Activated CD4-positive, alpha-beta T cell treated with anti-CD3 and anti-CD28 coated beads, Interleukin-2, Interleukin-4, amounts not matched to agents 100 ng/mL and 50 ng/mL, durations not matched to agents 16 hours and 8 hours (primary cell): ENCODE measurements at places on chromosomes 3 and 15.

GRCh38 chr3:174477491-174477890, 381.6 kb upstream of the NAALADL2 start:
- no peak for DNase-seq

DNA sequence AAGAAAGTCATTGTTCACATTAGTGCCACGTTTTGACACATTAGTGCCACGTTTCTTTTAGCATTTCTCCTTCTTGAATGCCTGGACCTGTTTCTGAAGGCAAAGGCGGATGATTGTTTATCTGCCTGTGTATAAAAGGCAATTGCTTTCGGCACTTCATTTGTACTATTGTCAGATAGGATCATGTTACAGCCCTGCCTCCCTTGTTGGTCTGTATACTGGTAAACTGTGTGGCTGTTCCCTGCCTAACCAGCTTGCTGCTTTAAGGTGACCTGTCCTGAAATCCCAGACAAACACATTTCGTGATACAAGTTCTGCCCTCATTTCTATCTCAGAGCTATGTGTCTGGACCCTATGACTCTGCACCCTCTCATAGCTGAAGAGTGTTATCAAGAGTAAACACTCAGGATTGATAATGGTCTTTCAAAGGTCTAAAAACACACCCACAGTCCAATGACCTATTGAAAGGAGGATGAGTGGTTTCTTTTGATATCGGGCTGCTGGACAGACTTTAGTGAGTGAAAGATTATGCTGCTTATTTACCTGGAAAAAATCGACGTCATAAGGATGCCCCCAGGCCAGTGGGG, 276.3 kb upstream of the MCTP2 start:
- DNase-seq = no peak

- no peak for DNase-seq
Observed at GRCh38 chr3:54171509-54171908, 49.2 kb downstream of the CACNA2D3 start.

GRCh38 chr3:135549928-135550494, 415.5 kb upstream of the PPP2R3A start:
- DNase-seq = no peak

DNA sequence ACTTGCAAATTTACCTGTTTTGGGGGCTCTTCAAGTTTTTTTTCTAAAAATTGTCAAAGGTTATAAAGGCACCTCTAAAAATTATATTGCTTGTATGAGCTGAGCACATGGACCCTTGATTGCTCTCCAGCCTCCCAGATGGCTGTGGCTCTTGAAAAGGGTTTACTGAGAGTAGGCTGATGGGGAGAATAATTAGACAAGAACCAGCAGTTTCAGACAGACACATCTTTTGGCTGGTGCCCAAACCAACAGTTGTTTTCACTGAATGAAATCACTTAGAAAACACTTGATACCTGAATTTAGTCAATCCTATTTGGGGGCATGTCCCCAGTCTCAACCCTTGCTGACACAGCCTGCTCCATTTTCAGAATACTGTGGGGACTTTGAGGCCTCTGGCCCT, 217.6 kb downstream of the KBTBD8 start:
- DNase-seq = no peak

GRCh38 chr15:99210334-99210733, 39.0 kb downstream of the TTC23 start:
- DNase-seq = no peak

DNA sequence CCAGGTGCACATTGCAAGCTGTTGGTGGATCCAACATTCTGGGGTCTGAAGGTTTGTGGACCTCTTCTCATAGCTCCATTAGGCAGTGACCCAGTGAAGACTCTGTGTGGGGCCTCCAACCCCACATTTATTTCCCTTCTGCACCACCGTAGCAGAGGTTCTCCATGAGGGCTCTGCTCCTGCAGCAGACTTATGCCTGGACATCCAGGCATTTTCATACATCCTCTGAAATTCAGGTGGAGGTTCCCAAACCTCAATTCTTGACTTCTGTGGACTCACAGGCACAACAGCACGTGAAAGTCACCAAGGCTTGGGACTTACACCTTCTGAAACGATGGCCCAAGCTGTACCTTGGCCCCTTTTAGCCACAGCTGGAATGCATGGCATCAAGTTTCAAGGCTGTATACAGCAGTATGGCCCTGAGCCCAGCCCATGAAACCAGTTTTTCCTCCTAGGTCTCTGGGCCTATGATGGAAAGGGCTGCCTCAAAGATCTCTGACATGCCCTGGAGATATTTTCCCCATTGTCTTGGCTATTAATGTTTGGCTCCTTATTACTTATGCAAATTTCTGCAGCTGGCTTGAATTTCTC, 30.2 kb downstream of the CLDN1 start:
- no peak for DNase-seq

DNA sequence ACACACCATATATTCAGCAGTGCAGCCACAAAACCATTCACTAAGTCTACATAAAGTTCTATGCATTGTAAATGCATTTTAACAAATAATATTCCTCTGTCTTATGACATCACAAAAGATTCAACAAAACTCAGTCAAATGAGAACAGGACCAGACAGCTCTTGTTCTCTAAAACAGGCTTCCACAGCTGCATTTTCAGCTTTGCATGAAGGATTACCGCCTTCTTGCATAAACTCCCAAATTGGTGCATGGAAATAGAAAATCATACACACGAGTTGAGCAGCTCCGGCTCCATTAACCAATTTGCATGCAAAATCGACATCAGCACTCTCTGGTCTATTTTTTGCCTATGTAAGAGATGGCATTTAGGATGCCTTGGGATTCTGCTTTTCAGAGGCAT, 66.4 kb downstream of the RFTN1 start:
- DNase-seq = no peak

DNA sequence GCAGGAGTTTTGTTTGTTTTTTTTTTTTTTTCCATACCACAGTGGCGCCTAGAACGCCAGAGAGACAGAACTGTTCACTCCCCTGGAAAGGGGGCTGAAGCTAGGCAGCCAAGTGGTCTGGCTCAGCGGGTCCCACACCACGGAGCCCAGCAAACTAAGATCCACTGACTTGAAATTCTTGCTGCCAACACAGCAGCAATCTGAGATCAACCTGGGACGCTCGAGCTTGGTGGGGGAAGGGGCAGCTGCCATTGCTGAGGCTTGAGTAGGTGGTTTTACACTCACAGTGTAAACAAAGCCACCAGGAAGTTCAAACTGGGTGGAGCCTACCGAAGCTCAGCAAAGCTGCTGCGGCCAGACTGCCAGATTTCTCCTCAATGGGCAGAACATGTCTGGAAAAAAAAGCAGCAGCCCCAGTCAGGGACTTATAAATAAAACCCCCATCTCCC, 29.8 kb downstream of the SPICE1 start:
- no peak for DNase-seq
